ENCODE measurements at places on chromosomes 6 and 20.

DNA sequence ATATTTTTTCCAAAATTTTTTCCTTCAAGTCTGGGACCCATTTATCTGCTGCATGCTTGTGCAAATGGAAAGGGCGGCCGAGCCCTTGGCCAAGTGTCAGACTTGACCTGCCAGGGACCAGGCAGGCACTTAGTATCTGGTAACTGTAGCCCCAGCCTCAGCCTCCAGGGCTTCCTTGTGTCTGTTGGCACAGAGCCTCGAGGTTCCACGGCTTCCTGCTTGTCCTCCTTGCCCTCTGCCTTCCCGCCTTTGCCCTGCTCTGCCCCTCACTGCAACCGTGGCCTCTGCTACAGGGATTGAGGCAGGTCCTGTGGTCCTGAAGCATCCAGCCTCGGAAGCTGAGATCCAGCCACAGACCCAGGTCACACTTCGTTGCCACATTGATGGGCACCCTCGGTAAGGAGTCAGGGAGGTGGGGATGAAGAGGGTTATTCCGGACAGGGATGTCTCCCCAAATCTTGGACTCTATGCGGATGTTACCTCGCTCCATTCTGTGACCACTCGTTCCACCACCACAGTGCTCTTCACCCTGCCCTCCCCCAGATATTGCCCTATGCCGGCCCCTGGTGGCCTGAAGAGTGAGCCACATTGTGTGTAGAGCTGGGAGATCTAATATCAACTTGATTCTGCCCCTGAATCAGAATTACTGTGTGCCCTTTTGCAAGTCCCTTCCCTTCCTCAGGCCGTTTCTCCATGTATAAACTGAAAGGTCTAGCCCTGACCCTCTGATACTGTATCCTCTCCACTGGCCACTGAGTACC lies 41.5 kb upstream of the SRF start:
- peak; percentile 62 for DNase-seq

DNA sequence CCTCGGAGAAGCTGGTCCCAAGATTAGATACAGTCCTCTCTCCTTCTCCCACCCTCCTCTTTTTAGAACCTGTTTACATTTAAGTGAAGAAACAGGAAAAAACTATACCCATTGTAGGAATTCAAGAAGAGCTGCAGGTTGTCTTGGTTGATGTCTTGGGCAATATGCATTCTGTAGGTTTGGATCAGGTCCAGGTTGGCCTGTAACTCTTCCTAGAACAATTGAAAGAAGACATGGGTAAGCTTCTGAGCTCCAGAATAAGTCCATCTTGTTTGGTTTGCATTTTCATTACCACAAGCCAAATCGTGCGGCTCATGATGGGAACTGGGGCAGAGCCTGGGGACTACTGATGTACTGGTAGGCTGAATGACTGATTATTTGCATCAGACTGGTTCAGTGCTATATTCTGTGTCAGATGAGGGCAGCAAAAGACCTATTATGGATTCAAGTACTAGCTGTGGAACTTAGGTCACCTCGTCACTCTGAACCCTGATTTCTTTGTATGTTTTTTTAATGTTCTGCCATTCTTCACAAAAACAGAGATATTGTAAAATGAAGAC lies 20.3 kb upstream of the SLA2 start:
- DNase-seq, result no peak

- DNase-seq, result no peak
Measured at GRCh38 chr6:37225350-37226169, 32.0 kb upstream of the TBC1D22B start.

DNA sequence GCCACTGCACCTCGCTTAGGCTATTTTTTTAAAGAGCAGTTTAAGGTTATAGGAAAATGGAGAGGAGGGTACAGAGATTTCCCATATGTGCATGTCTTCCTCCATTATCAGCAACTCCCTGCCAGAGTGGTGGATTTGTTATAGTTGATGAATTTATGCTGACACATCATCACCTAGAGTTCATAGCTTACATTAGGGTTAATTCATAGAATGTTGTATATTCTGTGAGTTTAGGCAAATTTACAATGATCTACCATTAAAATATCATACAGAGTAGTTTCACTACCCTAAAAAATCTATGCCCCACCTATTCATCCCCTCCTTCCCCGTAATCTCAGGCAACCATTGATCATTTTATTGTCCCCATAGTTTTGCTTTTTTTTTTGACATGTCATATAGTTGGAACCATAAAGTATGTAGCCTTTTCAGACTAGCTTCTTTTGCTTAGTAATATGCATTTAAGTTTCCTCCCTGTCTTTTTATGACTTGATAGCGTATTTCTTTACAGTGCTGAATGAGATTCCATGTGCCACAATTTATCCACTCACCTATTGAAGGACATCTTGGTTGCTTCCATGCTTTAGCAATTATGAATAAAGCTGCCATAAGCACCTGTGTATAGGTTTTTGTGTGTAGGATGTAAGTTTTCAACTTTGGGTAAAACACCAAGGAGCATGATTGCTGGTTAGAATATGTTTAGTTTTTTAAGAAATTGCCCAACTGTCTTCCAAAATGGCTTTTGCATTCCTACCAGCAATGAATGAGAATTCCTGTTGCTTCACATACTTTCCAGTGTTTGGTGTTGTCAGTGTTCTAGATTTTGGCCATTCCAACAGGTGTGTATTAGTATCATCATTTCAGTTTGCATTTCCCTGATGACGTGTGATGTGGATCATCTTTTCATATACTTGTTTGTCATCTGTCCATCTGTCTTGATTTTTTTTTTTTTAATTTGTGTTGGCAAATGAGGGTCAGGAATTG lies 60.2 kb downstream of the NCOA3 start:
- no peak for DNase-seq

DNA sequence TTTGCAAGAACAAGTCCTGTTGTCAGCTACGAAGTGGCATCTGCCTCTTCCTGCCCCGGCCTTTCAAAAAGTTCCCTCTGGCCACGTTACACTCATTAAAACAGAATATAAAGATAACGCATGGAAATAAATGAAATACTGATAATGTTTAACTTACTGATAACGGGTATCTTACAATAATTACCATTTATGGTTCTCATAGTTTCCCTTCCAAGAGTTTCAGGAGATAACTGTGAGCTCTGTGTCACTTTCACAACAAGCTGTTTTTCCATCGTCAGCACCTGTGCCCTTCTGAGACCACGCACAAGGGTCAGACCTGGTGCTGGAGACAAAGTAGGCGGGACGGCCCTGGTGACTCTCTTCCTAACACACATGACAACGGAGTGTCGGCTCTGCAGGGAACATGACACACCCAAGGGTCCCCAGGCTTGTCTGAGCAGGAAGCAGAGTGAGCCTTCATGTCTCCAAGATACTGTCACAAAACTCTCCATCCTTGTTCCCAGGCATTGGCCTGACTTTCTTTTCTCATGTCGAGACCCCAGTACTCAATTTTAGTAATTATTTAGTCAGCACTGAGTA lies 86.2 kb upstream of the THBS2 start:
- DNase-seq, result no peak

DNA sequence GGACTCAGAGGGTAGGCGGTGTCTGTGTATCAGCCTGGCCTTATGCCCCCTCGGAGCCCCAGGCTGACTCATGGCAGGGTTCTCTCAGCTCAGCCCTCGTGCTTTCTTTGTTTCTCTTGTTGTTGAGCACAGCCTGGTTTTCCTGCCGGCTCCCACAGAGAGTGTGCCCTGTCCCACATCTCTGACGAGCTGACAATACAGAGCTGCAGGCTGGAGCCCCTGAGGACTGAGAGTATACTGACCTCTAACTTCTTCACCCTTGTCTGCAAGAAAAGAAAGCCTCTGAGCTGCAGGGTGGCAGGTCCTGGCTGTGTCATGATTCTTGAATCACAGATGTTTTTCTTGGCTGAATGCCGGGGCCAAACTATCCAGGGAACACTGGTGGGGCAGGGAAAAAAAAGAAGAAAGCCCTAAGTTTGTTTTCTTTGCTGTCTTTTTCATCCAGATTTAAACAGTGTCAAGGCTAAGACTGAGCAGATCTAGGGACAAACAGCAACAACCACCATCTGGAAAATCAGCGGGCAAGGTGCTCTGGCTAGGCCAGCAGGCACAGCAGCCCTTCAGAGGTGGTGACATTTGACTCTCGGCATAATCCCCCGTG lies 63.3 kb upstream of the ZNF133 start:
- DNase-seq, result peak; percentile 73

- DNase-seq, result no peak
Measured at GRCh38 chr6:108796875-108797274, 51.3 kb upstream of the ARMC2 start.

GRCh38 chr6:125273965-125274364 lies 27.8 kb downstream of the HDDC2 start:
- no peak for DNase-seq

- no peak for DNase-seq
Measured at GRCh38 chr6:113654396-113654795, 202.7 kb upstream of the MARCKS start.

- no peak for DNase-seq
Measured at GRCh38 chr6:56299916-56300315, 52.5 kb upstream of the COL21A1 start.

GRCh38 chr20:11714886-11715285 lies 202.8 kb upstream of the BTBD3 start:
- DNase-seq, result no peak

GRCh38 chr6:101876431-101876830 lies 482.9 kb downstream of the GRIK2 start:
- peak; percentile 61 for DNase-seq

GRCh38 chr6:39228992-39229767 lies at the start of gene KCNK5:
KCNK5 (minus strand) TSS chr6:39229475; CDS start chr6:39229111, 364 bp downstream.
- peak; percentile 94 for DNase-seq

GRCh38 chr6:107266563-107266962 lies 151.2 kb upstream of the BEND3 start:
- no peak for DNase-seq

- DNase-seq, result no peak
Measured at GRCh38 chr20:49813305-49813974, 812 bp downstream of the SLC9A8 start.

GRCh38 chr6:39998126-39998525 lies 63.9 kb upstream of the MOCS1 start:
- DNase-seq, result no peak

DNA sequence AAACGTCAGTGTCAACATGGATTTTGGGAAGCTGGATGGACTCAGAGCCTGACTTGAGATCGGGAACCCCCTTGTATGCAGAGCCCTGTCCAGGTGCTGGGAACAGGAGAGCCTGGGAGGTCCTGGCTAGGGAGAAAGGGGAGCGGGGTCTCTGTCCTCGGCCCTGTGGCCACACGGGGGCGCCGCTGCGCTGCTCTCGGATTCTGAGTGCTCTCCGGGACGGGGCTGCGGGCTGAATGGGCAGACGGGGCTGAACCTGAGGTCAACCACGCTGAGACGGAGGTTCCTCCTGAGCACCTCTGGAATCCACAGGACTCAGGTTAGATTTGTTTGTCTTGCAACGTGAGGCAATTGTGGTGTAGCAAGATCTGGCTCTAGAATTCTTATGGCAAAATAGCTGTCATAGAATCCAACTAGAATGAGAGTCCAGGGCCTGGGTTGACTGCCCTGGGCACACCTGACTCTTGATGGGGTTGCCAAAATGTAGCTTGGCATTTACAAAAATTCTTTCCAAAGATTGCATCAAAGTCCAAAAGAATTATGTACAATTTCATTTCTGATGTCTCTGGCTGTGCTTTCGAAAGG lies 20.6 kb upstream of the HLA-F start:
- peak; percentile 84 for DNase-seq

DNA sequence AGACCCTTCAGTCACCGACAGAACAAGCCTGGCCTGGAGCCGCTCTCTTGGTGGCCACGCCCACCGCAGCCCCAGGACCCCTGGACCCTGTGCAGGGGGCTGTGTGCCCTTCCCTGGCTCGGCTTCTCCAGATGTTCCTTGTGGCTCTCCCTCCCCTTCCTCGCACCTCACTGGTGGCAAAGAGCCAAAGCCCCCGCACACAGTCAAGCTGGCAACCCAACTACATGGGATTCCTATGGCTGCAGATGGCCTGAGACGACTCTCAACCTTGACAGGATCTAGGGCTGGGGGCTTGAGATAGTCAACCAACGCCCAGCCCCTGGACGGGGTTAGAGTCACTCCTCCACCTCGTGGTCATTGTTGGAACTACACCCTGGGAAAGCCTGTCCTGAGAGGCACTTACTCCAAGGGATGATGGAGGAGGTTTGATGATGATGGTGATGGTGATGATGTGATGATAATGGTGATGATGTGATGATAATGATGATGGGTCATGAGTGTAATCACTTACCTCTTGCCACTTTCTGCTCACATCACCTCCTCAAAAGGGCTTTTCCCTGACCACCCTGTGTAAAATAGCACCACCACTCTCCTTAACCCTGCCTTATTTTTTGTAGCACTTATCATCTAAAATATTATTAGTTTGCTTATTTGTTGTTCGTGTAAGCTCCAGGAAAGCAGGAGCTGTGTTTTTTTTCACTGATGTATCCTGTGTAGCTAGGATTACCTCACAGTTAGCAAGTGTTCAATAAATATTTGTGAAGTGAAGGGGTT lies 278.4 kb downstream of the LRFN2 start:
- DNase-seq, result peak; percentile 89

DNA sequence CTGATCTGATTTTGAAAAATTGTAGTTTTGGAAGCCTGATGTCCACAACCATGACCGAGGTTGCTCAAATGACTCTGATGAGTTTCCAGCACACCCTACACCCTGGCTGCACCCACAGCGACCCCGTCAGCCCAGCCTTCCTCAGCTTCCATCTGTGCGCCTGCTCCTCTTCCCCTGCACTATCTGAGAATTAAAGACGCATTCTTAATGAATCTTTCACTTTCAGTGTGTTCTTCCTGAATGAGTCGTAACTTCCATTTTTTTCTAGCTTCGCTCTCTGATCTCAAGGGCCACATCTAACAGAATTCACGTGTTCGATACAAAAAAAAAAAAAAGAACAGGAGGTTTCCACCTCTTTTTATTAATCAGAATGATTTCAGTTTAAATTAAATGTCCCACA lies 21.3 kb upstream of the RREB1 start:
- no peak for DNase-seq

- DNase-seq, result no peak
Measured at GRCh38 chr6:21847711-21848480, 254.3 kb downstream of the SOX4 start.

GRCh38 chr6:7820288-7820835 lies 90.2 kb downstream of the TXNDC5 start:
- DNase-seq, result no peak

GRCh38 chr6:104326173-104327001 lies 533.3 kb downstream of the HACE1 start:
- DNase-seq, result peak; percentile 34

DNA sequence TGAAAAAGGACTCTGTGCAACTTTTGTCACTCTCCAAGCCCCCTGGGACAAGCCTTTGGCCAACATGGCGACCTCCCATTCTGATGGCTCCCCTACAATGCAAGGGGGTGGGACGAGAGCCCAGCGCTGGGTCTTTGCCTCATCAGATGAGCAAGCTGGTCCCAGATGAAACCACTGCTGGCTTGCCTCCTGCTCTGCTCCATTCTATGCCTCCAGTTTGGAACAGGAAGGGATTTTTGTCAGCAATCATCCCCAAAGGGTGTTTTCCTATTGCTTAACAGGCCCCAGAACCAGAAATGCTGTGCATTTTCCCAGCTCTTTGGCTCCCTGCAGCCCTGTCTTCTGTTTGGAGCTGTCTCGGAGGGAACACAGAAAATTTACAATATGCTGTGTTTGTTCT lies 412.7 kb downstream of the MAFB start:
- DNase-seq, result peak; percentile 67

Data from neural progenitor cell (in vitro differentiated cells).